ENCODE measurements at places on chromosomes 5 and 9.

DNA sequence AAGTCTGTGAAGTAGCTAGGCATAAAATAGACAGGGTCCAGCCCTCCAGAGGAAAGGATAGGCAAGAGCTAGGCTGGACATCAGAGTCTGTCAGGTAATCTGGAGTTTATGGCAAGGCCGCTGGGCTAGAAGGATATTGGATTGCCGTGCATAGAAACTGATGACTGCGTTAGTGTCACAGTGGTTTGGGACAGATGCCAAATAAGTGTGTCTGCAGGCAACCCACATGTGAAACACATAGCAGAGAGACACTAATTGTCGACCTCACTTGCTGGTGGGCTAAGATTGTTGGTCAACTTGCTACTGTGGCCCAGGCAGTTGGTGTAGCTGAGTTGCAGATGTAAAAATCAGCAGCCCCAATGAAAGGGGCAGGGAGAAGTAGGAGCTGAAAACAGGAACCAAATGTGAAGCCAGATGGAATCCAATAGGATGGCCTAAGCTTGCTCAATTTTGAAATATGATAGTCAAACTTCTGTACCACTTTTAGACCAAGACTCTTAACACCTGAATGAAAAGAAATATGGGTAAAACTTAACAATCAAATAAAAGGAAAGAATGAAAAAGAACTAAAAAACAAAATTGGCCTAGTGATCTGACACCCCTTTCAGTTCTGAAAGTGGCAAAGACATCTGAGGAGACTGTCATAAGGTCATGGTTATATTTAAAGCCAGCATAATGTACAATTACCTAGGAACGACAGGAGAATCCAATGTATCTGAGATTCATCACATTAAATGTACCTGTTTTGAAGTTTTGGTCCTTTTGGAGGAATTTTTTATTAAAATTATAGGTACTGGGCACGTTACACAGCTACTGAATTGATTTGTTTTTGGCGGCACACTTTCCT lies 243.3 kb upstream of the ACTBL2 start:
- no peak for DNase-seq

DNA sequence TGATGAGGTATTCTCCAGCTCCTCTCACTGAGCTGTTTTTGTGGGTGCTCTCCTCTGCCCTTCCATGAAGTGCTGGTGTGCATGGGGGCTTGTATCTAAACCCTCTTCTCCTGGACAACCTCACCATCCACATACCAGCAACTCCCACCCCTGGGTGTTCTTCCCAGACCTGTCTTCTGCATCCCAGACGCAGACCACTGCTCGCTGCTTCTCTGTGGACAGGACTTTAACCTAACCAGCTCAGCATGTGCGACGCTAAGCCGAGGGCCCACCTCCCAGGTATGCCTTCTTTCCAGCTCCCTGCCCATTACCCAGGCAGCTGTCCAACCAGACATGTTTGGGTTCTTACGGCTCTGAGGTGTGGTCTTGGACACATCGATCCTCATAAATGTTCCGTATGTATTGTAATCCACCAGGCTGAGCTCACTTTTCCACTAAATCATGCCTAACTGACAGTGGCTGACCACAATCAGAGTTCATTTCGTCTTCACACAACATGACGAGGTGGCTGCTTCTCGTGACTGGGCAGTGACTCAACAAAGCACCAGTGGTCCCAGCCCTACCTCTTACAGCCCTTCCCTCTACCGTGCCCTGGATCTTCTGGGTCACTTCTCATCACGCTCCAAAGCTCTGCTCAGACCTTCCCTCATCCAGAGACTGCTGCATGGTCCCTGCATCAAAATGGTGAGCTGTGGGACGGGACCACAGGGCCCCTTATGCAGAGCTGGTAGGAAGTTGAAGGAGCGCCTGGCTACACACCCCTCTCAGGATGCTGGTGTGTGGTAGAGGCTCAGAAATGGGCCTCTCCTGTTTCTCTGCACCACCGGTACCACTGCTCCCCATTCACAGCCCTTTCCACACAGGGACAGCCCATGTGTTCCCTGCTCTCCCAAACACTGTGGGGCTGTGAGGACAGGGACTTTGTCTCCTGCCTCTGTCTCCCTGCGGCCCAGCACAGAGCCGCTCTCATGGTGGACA lies 9.6 kb upstream of the PTGES2 start:
- no peak for DNase-seq

GRCh38 chr5:78521455-78521854 lies 127.1 kb downstream of the LHFPL2 start:
- no peak for DNase-seq

GRCh38 chr5:151195622-151196021 lies 28.3 kb downstream of the CCDC69 start:
- peak; percentile 28 for DNase-seq

DNA sequence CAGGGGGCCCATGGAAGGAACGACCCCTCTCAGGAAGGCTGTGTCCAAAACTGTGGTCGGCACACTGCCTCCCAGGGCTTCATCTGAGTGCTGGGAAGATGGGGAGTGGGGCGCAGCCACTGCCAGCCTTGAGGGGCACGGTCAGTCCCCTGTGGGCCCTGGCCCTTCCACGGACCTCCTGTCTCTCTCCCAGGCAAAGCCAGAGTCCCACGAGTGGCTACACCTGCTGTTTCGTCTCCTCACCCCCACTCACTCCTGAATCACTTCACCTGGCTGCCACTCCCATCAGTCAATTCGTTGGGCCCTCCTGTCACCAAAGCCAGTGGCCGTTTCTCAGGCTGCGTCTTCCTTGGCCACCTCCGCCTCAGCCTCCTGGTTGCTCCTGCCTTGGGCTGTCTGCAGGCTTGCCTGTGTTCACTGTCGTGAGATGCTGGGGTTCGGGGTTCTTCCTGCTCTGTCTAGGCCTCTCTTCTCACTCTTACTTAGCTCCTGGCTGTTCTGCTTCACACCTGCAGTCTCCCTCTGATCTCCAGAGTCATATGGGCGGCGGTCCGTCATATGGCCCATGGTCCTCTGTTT lies 58.8 kb upstream of the RNF130 start:
- no peak for DNase-seq

- DNase-seq: no peak
These were observed 40.7 kb downstream of the F2RL2 start for GRCh38 chr5:76582230-76583162.

All from stimulated activated CD4-positive, alpha-beta T cell treated with anti-CD3 and anti-CD28 coated beads, Interleukin-12 subunit alpha, Interleukin-12 subunit beta, amount 100 ng/mL, for 4 hours (primary cell).